ENCODE measurements at places on chromosomes 6 and 20. TPM values are rescaled to one million over a fixed set of nuclear protein-coding genes. Genes with fewer than 3 reads are reported as not detected.

The ACOT13 gene
- 12.9 TPM for total RNA-seq

The TSBP1 gene
- total RNA-seq = not detected

The SLC44A4 gene
- not detected for total RNA-seq

The ZNF831 gene
- total RNA-seq = not detected

The BTN1A1 gene
- total RNA-seq = not detected

The LIME1 gene
- 2.9 TPM for total RNA-seq

The CRISP2 gene
- not detected for total RNA-seq

The HLA-DQB1 gene
- total RNA-seq = not detected

The NPEPL1 gene
- total RNA-seq = 25.0 TPM

The COL21A1 gene
- 51.1 TPM for total RNA-seq

The BTN3A1 gene
- 11.5 TPM for total RNA-seq

The GPSM3 gene
- total RNA-seq = 1.6 TPM

The GSTA2 gene
- not detected for total RNA-seq

The KCNB1 gene
- total RNA-seq = 0.94 TPM

The MACROD2 gene
- total RNA-seq = not detected

The SPATA25 gene
- 1.7 TPM for total RNA-seq

The SPATS1 gene
- total RNA-seq = not detected

The FERMT1 gene
- total RNA-seq = 4.9 TPM

The ABHD16B gene
- total RNA-seq = not detected

The TCF15 gene
- total RNA-seq = not detected

The RBBP8NL gene
- total RNA-seq = not detected

The SLC22A16 gene
- 0.39 TPM for total RNA-seq

The RHAG gene
- total RNA-seq = not detected

The CGA gene
- not detected for total RNA-seq

The ECT2L gene
- 0.20 TPM for total RNA-seq

The CCN6 gene
- not detected for total RNA-seq

Data from cardiac ventricle fibroblast (primary cell).